ENCODE measurements at places on chromosomes 3 and 15.

DNA sequence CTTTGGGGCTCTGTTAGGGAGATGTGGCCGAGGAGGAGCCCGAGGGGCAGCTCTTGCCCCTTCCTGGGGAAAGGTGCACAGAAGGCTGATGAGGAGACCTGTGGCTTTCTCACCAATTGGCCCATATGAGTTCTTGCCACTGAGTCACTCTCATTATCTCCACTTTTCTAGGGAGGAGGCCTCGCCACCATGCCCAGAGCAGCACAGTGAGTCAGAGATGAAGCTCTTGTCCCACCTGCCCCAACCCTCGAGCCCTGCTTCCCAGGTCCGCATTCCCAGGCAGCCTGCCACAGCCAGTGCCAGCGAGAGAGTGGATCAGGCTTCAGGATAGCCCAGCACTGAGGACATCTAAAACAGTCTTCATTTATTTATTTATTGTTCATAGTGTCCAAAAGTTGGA is 53.5 kb downstream of the AMOTL2 start:
- no peak for DNase-seq

DNA sequence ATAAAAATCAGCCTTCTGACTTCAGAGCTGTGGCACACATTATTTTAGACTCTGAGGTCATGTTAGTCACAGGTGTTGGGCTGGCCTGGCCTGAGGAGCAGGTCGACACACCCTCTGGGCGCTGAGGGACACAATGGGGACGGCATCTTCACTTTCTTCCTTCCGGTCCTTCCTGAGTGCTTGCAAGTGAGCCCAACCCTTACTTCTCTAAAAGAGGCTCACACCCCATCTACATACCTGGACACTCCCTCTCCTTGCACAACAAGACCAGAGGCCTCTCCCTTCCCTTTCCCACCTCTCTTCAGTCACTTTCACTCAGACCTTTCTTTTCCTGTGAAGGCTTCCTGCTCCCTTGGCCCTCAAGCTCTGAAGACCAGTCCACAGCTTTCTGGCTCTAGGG is 85.4 kb downstream of the XXYLT1 start:
- DNase-seq: no peak

DNA sequence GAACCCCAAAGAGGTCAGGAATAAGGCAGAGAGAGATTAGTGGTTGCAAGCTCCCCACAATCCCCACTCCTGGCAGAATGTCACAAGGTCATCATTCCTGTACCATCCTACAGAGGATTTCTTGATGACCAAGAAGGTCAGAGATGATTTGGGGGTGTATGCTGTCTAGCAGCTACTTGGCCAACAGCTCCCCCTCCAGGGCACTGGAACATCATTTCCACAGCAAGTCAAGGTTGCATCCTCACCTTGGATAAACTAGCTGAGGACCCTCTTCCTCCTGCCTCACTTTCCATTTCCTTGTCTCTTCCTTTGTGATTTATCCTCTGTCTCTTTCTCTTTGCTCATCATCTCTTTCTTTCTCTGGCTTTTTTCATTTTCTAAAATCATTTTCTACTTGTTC is 106.3 kb downstream of the PROS1 start:
- no peak for DNase-seq

DNA sequence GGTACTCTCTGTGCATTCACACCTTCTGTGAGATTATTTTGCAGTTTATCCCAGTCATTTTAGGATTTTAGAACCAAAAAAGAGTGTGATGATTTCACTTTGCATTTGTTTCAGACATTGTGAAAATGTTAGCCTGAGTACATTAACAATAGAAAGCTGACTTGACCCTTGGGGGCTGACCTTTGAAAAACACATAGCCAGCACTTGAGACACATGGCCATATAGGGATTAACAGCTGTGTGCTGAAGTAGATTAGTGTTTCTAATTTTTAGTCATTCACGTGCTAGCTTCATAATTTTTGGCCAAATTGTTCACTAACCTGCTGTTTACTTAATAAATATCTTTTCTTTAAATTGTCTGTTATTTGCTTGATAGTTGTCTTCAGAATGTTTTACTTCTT is 3.5 kb downstream of the FEM1B start:
- no peak for DNase-seq

DNA sequence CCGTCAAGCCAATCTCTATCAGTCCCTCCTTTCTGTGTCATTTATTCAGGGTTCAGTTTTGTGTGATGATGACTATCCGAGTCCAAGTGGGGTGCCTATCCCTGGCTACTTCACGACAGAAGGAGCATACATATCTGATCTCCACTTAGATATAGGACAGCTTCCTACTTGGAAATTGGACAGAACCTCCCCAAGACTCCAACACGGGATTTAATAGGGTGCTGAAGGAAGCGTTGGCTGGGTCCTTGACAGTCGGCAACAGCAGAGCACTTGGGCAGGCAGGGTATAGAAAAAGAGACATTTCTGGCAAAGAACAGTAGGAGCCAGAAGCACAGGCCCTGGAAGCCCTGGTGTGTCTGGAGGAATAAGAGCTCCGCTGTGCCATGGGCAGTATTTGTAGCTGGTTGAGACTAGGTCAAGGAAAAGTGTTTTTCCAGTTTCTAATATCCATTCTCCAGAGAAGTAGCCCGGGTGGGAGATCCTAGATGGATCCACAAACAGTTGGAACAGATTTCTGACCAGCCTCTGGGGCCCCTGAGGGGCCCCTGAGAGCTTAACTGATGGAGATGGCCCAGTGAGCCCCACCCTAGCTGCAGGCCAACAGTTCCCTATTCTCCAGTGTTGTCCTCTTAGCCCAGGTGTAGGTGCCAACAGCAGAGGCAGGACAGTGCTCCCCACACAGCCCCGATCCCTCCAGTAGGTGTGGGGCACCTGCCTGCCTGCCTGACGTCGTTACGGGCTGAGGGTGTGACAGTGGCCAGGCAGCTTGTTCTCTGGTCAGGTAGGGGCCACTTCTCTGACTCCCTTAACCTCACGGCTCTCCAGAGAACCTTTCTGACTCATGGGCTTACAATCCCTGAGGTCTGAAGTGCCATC is 130.8 kb downstream of the CHCHD6 start:
- no peak for DNase-seq

GRCh38 chr3:29335943-29336342 is 55.1 kb downstream of the RBMS3 start:
- DNase-seq: no peak

DNA sequence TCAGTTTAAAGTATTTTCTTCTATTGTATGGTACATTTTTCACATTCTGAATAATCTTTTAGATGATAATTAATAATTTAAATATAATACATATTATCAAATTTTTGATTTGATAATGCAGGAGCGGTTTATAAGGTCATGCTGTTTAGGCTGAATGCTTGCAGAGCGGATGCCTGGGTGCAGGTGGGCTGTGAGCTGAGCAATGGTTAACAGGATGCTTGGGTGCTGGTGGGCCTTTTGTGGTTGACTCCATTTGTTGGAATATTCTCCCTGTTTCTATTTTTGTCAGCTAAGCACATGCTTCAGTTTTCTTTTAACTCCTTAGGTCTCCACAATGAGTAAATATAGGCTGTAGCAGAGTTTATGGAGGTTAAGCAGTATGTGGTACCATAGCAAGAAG is 1549.3 kb downstream of the OTOL1 start:
- no peak for DNase-seq

GRCh38 chr3:47204875-47205274 is 41.0 kb upstream of the SETD2 start:
- DNase-seq: no peak

- no peak for DNase-seq
Observed at GRCh38 chr3:189455009-189455408, 176.2 kb upstream of the TP63 start.

- no peak for DNase-seq
Observed at GRCh38 chr3:191430103-191430502, 30.9 kb upstream of the PYDC2 start.

GRCh38 chr15:80556694-80557367 is 138.3 kb upstream of the ABHD17C start:
- DNase-seq: no peak

GRCh38 chr3:98525494-98525893 is 2.8 kb upstream of the CLDND1 start:
- DNase-seq: no peak

GRCh38 chr15:57506422-57506821 is 85.3 kb upstream of the MYZAP start:
- DNase-seq: no peak

GRCh38 chr3:18946524-18946923 is 201.8 kb upstream of the KCNH8 start:
- no peak for DNase-seq

GRCh38 chr3:108565506-108565905 is 23.7 kb downstream of the CIP2A start:
- DNase-seq: no peak

DNA sequence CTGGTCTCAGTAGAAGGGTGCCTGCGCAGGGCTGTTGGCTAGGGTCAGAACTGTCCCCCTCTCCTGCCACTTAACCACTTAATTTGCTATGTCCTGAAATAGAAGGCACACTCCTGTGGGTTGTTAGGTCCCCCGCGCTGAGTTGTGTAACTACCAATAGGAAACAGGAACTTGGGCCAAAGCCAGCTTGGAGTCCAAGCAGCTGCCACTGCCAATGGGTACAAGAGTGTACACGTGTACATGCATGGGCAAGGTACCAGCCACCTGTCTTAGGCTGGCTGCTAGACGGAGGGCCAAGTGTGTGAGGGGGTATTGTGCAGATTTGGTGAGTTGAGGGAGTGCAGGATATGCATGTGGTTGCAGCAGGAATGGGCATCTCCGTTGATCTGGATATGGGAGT is 29.7 kb upstream of the POLG start:
- DNase-seq: no peak

- no peak for DNase-seq
Observed at GRCh38 chr3:197001106-197001971, 28.3 kb downstream of the MELTF start.

DNA sequence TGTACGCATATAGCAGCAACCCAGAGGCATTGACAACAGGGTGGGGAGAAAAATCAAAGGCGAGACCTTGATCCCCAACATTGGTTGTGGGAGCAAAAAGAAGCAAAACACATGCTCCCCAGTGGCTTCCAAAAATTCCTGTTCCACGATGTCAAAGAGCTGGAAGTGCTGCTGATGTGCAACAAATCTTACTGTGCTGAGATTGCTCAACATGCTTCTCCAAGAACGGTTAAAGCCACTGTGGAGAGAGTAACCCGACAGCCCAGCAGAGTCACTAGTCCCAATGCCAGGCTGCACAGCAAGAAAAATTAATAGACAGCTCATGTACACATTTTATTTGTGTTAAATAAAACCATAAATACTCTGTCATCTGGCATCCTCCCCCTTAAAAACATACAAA is 179.9 kb upstream of the PFN2 start:
- DNase-seq: no peak

DNA sequence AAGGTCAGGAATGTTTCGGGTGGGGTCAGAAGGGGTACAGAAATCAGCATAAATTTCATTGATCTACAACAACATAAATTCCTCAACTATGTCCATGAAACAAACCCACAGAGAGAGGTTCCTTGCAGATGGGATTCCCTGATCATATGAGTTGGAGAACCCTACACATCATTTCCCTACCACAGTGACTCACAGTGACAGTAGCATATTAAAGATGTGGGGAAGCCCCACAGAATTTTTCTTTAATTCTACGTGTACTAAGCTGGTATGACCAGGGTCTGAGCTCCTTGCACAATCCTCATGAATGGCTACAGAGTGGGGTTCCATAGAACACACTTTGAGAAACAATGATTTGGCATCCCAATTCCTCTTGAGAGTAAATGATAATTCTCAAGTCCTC is 116.9 kb upstream of the RAD18 start:
- DNase-seq: no peak

DNA sequence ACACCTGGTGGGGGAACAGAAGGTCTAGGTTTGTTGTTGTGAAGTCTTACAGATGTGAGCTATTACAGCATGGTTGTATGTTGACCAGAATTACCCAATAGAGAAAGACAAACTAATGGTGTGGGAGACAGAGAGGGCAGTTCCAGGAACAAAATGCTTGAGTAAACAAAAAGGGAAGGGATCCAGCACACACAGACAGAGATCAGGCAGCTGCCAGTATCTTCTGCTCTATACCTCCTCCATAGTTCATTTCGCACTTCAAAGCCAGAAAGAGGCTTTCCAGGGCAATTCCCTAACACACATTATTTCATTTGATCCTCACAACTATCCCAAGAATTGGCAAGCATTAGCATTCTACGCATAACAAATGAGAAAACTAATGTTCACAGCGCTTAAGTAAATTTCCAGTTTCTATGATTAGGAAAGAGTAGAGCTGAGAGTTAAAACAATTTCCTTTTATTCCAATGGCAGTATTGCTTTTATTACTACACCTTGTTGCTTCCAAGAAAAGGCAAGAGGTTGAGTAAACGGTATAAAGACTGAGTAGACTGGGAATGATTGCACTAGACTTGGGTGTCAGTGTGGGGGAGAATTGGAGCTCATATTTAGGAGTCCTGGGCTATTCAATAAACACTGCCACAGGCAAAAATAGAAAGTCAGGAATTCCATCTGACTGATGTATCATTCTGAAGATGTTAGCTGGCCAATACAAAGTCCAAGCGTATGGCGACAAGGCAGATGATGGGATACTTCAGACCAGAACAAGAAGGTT is 39.7 kb upstream of the ZNF280D start:
- no peak for DNase-seq

DNA sequence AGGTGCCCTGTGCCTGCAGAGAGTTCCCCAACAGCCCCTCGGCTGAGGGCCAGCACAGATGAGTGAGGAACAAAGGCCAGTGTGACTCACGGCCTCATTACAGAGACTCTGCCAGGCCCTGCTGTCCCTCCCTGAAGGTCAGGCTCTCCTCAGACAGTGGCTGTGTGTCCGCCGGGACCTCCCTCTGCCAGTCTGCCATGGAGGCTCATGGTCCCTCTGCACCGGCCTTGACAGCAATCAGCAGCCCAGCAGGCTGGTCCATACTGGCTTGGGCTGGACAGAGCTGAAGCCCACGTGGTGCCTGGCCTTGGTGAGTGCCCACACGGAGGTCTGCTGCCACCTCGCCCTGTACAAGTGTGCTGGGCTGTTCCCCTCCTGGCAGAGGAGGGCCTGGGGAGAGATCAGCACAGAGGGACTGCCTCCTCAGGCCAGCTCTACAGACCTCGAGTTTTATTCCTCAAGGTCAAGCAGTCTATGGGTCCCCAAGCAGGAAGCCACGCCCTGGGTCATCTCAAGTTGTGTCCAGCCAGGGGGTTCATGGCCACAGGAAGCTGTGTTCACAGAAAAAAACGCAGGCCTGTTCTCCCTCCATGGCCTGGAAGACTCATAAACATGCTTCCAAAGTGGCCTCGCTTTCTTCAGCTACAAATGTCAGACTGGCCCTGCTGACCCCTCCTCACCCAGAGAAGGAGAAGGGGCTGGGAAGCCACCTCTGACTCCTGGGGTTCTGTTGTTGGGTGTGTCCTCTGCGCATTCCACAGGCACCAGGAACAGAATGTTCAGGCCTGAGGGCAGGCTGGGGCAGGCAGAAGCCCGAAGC is 27.0 kb downstream of the SLC41A3 start:
- no peak for DNase-seq
